ENCODE measurements at places on chromosomes 3 and 15. TPM values are rescaled to one million over a fixed set of nuclear protein-coding genes. Genes with fewer than 3 reads are reported as not detected.

The TRH gene
- total RNA-seq: not detected

GRCh38 chr3:66302288-66302687, 81.5 kb downstream of the SLC25A26 start:
- peak; percentile 63 for DNase-seq

- DNase-seq: no peak
Observed at GRCh38 chr3:73622091-73622805, 2.5 kb downstream of the PDZRN3 start.

DNA sequence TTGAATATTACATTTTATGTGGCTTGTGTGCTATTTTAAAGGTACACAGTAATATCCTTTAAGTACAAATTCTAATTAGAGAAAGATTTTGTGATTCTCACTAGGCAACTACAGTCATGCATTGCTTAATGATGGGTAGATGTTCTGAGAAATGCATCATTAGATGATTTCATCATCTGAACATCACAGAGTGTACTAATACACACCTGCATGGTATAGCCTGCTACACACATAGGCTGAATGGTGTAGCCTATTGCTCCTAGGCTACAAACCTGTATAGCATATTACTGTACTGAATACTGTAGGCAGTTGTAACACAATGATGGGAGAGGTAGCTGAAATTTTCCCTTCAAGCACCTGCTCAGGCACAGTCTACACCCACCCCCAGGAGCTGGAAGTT, 217.4 kb upstream of the EOMES start:
- DNase-seq: no peak

DNA sequence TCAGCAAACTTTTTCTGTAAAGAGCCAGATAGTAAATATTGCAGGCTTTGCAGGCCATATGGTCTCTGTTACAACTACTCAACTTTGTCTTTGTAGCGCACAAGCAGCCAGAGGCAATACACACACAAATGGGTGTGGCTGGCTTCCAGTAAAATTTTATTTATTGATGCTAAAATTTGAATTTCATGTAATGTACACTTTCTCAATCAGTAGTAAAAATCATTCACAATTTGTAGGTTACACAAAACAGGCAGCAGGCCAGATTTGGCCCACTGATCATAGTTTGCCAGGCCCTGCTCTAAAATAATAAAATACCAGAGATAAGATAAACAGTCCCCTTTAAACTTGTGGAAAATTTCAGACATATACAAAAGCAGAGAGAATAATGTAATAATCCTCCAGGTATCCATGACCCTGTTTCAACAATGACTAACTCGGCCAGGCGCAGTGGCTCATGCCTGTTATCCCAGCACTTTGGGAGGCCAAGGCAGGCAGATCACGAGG, 330.3 kb downstream of the SHQ1 start:
- no peak for DNase-seq

DNA sequence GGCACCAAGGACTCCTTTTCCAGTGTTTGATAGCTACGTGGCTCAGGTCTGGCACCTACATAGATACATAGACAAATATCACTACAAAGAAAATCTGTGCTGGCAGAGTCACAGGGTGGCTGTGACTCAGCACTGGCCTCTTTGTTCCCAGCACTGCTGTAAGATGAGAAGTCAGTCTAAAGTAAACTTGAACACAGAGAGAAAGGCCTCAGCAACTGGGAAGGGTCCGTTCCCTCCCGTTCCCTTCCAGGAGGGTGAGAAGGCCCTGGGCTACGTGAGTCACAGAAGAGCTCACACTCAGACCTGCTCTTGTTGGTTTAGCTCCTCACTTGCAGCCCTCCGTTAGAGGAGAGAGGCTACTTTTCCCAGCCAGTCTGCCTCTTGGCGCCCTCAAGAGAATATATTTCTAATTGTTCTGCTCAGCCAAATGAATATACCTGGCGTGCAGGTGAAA, 23.1 kb downstream of the ANXA2 start:
- DNase-seq: no peak

DNA sequence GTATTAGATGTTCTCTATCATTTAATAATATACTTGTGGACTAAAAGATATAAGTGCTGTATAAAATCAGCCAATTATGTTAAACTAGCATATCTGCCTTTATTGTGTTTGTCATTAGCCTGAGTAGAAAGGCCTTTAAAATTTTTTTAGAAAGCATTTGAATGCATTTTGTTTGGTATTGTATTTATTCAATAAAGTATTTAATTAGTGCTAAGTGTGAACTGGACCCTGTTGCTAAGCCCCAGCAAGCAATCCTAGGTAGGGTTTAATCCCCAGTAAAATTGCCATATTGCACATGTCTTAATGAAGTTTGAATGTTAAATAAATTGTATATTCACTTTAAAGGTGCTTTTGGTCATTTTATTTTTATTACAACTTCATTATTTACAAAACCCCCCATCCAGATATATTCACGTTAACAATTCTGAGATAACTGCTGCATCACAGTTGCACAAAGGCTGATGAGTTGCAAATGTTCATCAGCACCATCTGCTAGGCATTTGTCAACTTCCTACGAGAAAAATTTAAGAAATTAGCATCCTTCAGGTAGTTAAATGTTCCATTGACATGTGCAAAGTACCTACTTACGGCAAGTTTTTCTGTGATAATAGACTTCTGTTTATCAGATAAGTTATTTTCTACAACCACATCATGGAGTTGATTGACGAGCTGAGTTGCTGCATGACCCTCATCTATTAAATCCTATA, 6.3 kb downstream of the EIF4A2 start:
- DNase-seq: no peak
